GM12878 (cell line): ENCODE measurements at places on chromosomes 12 and 14.

DNA sequence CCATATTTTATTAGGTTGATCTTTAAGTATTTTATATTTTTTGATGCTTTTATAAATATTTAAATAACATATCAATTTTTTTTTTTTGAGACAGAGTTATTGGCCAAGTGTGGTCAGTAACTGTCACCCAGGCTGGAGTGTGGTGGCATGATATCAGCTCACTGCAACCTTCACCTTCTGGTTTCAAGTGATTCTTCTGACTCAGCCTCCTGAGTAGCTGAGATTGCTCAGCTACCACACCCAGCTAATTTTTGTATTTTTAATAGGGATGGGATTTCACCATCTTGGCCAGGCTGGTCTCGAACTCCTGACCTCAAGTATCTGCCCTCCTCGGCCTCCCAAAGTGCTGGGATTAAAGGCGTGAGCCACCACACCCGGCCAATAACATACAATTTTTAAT is 71.1 kb downstream of the FUT8 start:
- no peak for DNase-seq

DNA sequence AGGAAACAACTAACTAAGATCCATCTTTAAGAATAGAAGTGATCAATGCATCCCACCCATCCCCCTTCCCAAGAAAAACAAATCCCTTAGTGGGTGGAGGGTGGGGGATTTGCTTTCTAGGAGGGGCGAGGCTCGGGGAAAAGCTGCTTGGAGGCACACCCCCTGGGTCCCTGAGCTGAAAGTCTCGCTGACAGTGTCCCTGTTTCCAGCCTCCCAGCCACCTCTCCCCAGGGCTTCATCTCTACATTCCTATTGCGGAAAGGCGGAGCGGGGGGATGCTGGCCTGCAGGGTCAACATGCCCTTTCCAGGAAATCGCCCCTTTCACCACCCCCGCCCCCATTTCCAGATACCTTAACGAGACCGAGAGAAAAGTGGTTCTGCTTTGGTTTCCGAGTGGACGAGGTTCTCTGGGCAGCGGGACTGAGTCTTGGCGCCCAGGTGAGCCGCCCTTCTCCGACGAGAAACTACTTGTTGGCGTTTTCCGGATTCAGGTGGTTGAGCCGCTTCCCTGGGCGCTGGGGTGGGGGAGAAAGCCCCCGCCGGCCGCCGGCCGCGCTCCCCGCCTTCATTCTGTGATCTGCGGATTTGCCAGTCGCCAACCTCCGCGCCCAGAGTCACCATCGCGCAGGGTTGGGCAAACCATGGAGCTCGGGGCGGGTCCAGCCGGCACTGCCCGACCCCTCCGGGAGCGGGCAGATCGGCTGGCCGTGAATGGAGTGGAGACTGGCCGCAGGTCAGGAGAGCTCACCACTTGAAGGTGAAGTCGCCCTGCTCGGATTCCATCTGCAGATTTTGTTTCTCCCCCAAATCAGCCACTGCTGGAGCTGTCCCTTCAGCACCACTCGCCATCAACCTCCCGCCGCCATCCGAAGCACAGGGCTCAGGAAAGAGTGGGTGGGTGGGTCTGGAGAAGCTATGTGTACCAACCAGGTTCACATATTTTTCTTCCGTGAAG is 505 bp downstream of the KCNC2 start:
- DNase-seq: no peak

DNA sequence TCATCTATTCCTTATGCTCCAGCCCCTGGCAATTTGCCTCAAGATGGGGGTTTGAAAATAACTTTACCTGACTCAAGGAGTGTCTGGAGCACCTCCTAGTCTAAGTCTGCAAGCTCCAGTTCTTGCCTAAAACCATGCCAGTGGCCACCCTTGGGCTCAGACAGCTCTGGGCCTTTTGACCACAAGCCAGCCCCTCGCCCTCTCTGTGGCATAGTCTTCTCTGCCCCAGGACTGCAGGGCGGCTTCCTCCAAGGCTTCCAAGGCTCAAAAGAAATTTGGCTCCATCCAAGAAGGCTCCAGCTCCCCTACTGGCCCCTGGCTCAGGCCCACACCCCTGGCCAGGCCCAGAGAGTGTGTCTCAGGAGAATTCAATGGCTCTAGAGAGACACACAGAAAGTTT is 14.8 kb downstream of the ACVRL1 start:
- DNase-seq: no peak

GRCh38 chr12:107318806-107319532 is 225.6 kb upstream of the CRY1 start:
- DNase-seq: no peak

- no peak for DNase-seq
Observed at GRCh38 chr12:78146365-78146772, 315.7 kb downstream of the NAV3 start.

- no peak for DNase-seq
Observed at GRCh38 chr14:50725761-50726160, 57.7 kb upstream of the SAV1 start.

- DNase-seq: no peak
Observed at GRCh38 chr12:78095623-78096022, 264.9 kb downstream of the NAV3 start.

DNA sequence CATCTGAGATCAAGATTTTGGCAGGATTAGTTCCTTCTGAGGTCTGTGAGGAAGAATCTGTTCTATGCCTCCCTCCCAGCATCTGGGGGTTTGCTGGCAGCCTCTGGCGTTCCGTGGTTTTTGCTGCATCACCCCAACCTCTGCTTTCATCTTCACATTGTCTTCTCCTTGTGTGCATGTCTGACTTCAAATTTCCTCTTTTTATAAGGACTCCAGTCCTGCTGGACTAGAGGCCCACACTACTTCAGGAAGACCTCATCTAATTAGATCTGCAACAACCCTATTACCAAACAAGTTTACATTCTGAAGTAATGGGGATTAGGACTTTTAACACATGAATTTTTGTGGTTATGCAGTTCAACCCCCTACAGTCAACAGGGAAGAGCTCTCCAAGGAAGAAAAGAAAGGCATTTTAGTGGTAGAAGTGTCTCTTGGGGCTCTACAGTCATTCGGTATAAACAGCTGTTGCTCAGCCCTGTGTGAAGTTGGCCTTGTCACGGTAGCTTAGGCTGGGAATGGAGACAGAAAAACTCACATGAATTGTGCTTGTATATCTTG is 89.7 kb downstream of the CAND1 start:
- DNase-seq: no peak

GRCh38 chr12:5945071-5946008 is at the start of gene ANO2:
ANO2 (minus strand) TSS chr12:5945259; CDS start chr12:5945217, 42 bp downstream.
- DNase-seq: no peak

- no peak for DNase-seq
Observed at GRCh38 chr12:79444089-79444488, 246.7 kb downstream of the PAWR start.

- DNase-seq: no peak
Observed at GRCh38 chr14:95164506-95164905, 7.2 kb upstream of the DICER1 start.

DNA sequence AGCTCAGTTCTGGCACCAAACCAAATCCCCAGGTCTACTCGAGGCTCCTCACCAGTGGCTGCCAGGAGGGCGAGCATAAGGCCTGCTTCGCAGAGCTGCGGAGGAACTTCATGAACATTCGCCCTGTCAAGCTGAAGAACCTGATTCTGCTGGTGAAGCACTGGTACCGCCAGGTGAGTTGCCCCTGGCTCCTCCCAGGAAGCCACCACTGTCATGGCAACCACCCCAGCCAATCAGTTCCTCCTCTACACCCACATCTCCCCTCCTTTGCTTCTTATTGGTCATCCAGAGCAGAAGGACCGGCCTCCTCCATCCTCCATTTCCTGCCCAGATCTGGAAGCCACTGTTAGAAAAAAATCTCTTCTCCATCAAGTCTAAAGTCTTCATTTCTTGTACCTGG is 17.2 kb upstream of the OAS2 start:
- DNase-seq: no peak

DNA sequence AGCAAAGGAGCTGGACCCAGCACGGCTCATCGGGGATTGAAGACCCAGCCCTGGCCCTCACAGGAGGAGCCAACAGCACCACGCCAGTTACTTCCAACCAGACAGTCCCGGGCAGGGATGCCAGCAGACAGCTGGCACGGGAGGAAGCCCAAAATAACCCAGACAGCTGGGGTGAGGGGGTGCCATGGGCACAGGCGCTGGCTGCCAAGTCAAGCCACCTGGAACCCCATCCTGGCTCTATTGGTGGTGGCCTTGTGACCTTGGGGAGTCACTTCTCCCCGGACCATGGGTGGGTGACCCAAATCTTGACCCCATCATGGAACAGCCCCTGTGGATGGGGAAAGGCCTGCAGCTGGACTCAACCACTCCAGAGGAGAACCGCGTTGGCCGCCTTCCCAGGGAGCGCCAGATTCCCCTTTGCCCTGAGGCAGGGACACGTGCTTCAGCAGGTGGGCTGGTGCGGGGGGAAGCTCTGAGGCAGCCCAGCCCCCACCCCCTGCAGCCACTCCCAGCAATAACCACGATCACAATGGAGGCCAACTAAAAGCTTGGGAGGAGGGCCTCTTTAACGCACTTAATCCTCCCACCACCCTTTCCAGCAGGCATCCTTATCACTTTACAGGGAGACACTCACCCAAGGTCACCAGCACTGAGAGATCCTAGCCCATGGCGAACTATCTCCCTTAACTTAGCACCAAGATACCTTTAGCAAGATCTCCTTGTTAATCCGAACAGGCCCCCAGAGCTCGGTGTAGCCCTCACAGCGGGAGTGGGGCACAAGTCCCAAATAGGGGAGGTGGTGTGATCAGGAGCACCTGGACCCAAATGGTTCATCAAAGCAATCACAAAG is 4.7 kb upstream of the RHOF start:
- no peak for DNase-seq

DNA sequence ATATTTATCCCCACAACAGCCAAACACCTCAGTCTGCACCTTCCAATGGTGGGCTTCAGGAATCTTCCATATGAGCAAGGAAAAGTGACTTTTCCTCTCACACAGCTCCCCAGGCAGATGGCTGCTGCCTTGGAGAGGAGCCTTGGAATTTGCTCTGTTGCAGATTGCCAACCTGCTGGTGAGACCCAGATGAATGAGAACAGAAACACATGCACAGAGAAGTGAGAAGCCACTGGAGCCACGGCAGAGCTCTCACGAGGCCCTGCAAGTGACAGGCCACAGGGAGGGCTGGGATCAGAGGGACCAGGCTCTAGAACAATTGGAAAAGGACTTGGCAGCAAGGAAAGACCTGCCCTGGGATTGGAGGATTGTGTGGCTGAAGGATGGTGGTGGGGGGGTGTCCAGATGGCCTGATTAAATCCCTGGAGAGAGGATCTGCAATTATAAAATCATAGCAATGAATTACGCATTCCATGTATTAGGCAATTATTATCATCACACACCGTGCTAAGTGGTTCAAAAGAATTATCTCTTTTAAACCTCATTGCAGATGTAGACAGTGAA is 84.9 kb upstream of the PWP1 start:
- DNase-seq: no peak
